ENCODE measurements at places on chromosomes 4 and X.

- DNase-seq, result no peak
Measured at GRCh38 chr4:187608001-187608421, 387.6 kb upstream of the ZFP42 start.

GRCh38 chr4:151067316-151067970 lies 32.0 kb upstream of the RPS3A start:
- no peak for DNase-seq

- DNase-seq, result no peak
Measured at GRCh38 chr4:9771034-9771433, 10.4 kb upstream of the DRD5 start.

DNA sequence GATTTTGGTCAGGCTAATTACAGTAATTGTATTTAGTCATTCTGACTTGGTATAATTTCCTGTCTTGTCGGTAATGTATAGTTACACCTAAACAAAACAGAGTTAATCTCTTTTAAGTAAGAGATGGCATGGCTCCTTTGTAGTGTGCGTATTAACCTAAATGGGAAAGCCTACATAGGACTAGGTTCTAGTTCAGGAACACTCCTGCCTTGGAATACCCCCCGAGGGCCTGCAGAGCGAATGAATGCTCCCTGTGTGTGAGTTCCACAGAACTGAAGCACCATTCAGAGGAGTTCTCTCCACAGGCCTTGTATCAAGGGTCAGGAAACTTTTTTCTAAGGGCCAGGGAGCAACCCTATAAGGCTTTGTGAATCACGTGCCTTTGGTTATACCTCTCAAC lies 44.9 kb upstream of the STIM2 start:
- no peak for DNase-seq

DNA sequence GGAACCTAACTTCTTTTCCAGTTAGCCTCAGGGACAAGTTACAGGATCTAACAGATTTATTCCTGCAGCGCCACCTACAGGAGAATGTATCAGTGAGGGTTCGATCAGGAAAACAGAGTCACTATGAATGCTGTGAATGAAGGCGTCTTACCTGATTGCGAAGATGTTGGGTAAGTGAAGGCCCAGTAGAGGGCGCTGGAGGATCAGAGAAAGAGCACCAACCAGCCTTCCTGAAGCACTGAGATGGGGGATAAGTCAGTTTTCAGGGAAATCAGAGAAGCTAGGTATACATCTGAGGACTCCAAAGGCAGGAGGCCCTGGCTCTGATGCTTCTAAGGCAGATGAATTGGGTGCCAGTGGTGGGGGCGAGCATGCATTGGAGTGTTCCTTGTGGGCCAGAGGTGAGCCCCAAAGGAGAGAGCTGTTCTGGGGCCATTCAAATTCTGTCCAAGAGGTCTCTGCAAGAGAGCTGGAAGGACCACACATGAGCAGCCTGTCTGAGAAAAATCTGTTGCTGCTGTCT lies 169.9 kb upstream of the AADAT start:
- no peak for DNase-seq

- no peak for DNase-seq
Measured at GRCh38 chr4:148097801-148098200, 344.4 kb downstream of the NR3C2 start.

GRCh38 chr4:35228313-35228712 lies 1016.0 kb downstream of the ARAP2 start:
- no peak for DNase-seq

DNA sequence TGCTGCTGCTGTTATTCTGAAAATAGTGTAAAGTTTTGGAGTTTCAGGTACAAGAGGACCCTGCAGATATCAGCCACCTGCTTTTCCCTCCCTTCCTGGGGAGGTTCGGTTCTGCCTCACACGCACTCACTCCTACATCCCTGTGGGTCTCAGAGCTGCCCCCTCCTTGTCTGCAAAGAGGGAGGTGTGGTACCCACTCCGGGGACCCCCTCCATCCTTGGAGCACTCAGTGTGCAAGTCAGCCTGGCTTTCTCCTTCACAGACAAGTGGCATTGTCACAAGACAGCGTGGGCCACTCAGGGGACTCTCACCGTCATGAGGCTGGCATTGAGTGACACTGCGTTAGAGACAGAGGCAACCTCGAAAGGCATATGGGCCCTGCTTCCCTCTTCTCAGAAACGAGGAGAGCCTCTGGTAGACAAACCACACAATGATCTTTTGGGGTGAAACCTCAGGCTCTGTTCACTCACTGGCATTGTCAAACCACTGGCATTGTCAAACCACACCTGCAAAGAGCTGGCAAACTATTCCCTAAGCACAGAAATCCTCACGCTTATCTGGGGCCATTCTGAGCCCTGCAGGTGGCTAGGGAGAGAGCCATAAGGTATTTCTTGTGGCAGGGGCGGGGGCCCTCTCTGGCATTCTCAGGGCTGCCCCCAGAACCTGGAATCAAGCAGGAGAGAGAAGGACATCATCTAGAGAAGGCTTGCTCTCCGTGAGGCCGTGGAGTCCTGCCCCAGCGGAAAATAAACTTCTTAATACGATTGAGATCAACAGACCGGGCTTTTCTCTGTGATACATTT lies 285.0 kb downstream of the SHOX start:
- DNase-seq, result no peak

GRCh38 chr4:9944431-9945425 lies 76.6 kb downstream of the SLC2A9 start:
- DNase-seq, result no peak

DNA sequence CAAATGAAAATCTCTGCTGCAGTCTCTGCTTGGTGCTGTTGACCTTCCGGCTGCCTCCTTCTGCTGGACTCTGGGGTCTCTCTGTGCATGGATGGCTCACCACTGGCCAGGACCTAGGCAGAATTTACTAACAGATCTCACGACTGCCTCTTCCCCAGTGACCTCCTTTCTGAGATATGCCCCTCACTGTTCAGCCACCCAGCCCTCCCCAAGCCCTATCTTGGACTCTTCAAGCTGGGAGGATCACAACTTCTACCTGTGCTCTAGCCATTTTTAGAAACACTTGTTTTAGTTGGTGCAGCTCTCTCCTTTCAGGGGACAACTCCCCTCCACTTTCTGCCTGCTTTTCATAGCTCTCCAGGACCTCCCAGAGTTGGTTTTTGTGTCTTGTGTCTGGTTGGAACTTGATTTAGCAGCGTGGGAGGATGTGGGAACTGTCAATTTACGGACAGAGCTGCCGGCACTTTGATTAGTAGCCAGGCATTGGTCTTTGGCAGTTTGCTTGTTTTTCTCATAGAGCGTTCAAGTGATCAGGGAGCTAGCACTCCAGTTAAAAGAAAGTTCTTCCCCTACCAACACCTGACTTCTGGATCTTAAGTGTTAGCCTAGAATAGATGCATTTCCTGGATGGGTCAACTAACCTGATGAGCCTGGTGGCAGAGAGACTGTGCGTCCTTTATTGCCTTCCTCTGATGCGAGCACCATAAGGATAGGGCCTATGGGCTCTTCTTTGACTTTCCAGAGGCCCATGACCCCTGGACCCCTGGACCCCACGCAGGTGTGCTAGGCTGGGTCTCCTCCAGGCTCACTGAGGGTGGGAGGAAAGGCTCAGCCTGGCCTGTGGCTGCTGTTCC lies 6.5 kb downstream of the RGS12 start:
- no peak for DNase-seq

DNA sequence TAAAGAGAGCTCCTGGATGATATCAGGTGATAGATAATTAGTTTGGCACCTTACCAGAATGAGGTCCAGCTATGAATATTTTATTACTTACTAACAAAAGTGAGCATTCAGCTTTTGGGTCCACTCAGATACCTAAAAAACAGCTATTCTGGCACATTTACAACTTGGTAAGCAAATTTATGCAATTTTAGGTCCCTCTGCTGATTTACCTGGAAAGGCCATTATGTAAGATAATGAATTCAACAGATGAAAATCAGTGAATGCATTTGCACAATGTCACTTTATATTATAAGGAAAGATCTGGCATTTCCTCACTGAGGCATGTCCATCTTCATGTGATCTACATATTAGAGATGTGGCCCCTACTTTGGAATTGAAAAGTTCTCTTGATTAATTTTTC lies 517.0 kb downstream of the SPRY1 start:
- no peak for DNase-seq

- DNase-seq, result no peak
Measured at GRCh38 chr4:99965674-99966350, 15.7 kb upstream of the H2AZ1 start.

- DNase-seq, result no peak
Measured at GRCh38 chr4:87651941-87652340, 1.9 kb downstream of the DMP1 start.

GRCh38 chr4:6988016-6988715 lies 55.0 kb upstream of the TADA2B start:
- DNase-seq, result no peak

GRCh38 chr4:155972098-155972497 lies 18.4 kb upstream of the CTSO start:
- no peak for DNase-seq

DNA sequence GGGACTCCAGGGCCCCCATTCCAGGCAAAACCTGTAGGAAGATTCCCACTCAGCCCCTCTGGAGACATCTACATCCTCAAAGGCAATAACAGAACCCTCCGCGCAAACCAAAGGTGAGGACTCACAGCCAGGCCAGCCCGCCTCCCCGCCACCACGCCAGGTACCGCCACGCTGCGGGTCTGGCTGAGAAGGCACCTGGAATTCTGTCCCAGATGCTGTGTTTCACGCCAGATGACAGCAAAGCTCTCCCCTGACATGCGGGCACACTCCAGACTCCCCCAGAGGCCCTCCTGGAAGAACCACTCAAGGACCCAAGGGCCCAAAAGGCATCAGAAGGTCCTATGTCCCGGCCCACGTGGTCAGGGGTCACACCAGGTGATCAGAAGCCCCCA lies 59.6 kb downstream of the FAM53A start:
- DNase-seq, result no peak

DNA sequence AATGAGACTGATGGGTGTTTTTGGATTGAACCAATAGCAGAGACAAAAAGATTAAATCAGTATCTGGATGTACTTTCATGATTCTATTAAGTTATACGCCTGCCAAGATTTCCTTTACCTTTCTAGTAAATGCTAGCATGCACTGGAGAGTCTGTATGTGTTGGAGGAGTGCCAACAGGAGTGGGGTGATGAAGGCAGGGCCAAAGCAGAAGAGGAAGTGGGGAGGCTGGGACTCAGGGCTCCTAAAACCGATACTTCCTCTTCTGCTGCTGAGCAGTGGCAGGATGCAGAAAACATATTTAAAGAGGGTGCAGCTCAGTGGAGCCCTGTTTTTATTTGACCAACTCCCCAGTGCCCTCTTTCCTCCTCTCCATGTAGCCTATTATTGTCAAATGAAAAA lies 5.6 kb downstream of the CYSLTR1 start:
- DNase-seq, result no peak

DNA sequence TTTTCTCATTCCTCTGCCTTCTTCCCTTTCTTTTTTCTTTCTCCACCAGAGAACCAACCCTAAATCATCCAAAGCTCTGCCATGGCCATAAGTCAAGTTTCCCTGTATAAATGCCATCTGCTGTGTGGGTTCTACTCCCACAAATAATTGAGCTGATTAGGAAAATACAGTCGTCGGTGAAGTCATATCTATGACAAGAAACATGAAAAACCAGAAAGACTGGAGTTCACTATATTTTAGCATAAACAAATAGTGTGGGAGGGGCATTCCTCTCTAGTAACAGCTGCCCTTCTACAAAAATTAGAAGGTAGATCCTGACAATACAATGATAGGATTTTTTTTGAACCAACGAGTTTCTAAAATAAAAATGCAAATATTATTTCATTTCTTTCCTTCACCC lies 48.8 kb downstream of the SPOCK3 start:
- no peak for DNase-seq

DNA sequence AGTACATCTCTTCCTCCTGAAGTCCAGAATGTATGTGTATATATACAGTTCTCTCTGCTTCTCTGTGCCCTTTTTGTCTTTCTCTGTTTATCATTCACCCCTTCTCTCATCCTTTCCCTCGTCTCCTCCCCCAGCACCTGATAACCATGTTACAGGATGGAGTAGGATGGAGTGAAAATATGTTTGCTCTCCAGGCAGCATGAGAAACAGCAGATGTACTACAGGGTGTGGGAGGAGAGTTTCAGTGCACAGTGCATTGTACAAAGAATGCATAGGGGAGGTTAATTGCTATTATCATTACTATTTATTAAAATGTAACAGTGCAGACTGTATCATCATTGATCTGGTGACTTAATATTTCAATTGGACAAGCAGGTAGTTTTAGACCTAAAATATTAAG lies 104.5 kb downstream of the MFAP3L start:
- DNase-seq, result no peak

- DNase-seq, result no peak
Measured at GRCh38 chr4:10732235-10732913, 47.8 kb upstream of the CLNK start.

DNA sequence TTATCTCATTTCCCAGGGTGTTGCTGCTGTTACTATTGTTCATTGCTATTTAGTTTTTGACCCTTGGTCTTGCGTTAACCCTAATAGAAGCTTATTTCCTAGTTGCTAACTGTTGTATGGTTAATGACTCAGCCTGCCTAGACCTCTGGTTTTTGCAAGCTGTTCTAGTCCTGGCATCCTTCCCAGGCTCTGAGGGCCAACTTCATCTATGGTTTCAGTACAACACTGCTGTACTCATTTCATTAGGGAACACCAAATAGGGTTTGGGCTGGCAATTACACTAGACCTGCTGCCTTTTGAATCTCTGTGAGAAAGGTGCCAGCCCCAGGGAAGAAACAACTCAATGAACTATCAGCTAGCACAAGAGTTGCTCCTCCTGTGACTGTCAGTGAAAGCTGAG lies 59.6 kb downstream of the DCX start:
- no peak for DNase-seq

DNA sequence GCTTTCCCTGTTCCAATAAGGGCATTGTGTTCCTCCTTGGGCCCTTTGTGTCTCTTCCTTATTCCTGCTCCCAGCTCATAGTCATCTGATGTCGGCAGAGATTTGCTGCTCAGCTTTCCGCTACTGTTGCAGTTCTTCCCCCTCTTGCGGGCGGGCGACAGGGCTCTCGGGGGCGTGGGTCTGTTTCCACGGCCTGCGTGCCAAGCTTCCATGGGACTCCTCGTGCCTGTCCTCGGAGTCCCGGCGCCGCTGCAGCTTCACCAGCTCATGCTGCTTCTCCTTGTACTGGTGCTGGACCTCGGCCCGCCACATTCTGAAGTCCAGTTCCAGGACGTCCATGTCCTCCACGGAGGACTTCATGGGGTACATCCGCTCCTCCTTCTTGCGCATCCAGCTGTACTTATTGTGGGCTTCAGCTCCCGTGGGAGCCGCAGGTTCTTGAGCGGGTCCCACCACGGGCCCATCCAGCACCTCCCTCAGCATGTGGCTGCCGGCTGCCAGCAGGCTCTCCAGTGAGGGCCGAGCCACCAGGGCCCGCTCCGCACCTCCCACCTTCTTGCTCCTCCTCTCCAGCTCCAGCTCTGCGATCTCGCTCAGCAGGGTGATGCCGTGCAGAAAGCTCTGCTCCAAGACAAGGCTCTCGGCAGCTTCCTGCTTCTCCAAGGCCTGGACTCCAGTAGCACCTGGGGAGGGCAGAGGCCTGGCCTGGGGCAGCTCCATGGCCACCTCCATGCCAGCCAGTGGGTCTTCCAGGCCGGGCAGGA lies 74.1 kb upstream of the UCP1 start:
- no peak for DNase-seq

- DNase-seq, result no peak
Measured at GRCh38 chr4:99457676-99458075, 22.5 kb upstream of the ADH7 start.
